ENCODE measurements at places on chromosomes 4 and X.

DNA sequence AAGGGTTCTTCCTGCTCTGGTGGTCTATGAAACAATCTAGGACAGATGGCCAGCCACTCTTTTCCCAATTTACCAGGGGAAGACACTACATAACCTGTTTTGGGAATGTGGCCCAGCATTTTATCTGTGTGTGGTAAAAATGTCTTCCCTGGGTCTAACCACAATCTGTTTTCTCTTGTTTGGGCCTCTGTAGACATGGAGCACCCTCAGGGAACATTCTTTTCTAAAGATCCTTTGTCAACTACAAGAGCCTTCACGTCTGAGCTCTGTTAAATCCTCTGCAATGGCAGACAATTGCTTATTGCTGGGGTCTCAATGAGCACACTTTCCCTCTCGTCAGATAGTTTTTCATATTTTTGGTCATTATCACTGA is 35.5 kb downstream of the PLAC1 start:
- DNase-seq, result no peak

DNA sequence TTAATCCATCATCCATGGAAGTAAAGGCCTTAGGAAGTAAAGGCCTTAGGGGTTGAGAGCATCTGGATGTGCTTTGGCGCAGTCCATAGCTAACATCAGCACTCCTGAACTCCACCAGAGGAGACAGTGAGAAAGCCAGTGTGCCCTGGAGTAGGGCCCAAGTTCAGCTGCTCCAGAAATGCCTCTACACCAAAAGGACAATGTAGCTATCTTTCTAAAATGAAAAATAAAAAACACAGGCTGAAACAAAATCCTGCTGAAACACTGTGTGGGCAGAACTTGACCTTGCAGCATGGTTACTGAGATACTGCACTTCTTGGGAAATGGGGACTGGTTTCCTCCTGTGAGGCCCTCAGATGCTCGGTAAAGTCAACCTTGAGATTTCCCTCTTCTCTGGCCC is 29.3 kb downstream of the SH3RF1 start:
- DNase-seq, result no peak

DNA sequence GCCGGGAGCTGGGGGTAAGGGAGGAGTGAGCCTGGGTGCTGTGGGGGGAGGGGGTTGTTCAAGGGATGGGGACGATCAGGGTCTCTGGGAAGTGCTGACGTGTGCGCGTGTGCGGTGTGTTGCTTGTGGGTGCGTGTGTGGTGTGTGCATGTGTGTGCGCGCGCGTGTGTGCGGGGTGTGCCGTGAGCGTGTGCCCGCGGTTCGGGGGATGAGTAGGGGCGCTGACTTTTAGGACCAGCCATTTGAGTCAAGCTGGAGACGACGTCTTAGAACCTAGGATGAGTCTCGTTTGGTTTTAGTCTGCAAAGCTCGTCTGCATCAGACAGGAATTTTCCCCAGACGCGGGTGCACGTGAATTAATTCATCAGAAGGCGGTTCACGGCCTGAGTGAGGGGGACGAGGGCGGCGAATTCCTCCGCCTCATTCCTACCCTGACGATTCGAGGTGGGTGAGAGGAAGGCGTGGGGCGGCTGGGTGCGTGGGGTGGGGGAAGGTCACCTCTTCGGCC is 950 bp upstream of the TMEM271 start:
- no peak for DNase-seq

DNA sequence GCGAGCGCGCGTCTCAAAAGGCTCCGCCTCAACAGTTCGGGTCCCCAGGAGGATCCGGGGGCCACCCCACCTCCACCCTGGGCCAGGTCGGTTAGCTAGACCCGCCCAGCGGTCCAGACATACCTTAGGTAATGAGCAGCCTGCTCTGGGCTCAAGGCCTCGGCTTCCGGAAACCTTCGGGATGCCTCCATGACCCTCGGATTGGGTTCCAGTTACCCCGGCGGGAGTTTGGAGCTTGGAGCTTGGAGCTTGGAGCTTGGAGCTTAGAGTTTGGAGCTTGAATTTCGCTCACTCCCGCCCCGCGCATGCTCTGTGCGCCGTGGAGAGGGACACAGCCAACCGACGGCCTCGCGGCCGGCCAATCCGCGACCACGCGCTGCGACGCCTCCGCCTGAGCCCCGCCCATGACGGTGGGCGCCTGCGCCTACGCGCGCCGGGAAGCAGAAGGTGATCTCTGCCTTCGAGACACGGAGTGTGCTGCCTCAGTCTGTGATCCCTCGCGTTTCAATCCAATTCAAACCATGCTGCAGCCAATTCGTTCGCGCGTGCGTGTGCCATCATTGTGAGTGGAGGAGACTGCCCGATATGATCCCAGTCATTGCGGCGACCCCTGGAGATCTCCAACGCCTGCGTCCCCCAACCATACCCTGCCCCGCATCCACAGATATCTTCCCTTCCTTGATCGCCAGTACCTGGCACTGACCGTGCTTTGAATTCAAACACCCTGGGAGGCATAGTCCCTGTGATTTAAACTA is at the start of gene ERCC6L:
Gene ERCC6L (minus strand): TSS at position 307 of the 755 bp plus-strand sequence. CDS start 116 bp downstream, at position 191.
- DNase-seq, result peak; percentile 8

GRCh38 chr4:21454201-21454600 is 494.4 kb downstream of the KCNIP4 start:
- no peak for DNase-seq

DNA sequence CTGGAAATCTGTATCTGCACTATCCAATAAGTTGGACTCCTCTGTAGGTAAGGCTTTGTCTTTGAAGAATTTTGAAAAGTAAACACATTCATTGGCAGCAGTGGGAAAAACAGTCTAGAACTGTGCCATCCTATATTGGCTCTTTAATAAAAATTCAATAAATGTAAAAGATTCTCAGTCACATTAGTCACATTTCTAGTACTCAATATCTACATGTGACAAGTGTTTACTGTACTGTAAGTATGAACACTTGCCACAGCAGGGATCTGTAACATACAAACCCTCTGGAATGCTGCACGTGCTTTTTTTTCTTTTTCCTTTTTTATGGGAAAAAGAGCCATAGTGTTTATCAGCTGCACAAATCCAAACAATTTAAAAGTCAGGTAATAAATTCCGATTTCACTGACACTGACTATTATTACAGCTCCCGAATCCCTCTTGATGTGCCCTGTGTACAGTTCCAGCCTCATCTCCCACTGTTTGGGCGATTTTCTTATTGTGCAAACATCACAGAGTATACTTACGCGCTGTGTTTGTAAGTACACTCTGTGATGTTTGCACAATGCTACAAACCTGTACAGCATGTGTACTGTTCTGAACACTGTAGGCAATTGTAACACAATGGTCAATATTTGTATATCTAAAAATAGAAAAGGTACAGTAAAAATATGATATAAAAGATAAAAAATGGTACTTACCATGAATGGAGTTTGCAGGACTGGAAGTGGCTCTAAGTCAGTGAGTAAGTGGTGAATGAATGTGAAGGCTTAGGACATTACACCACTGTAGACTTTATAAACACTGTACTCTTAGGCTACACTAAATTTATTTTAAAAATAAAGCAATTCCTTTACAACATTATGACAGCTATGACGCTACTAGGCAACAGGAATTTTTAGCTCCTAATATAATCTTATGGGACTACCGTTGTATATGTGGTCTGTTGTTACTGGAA is 8.7 kb downstream of the PYURF start:
- DNase-seq, result no peak

Measured in bone marrow (tissue), 2 donors.